ENCODE measurements at places on chromosomes 16 and 17.

- no peak for DNase-seq
These were observed 417.1 kb downstream of the CA10 start for GRCh38 chr17:51741458-51741857.

DNA sequence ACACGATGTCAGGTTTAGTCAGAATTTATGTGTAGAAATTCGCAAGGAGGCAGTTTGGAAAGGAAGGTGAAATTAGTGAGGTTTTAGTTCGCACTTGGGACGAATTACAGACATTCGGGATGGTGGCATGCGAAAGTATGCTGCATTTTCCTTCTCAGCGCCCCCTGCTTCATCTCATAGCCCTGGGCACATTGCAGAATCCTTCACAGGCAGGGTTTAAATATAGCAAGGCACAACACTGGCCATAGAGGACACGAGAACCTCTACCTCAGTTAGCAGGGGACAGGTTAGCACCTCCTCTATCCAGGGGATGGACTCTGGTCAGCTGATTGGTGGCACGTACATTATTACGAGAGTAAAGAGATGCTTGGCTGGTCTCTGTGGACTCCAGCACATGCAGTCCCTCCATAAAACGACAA lies 47.5 kb downstream of the MAP2K6 start:
- DNase-seq: no peak

DNA sequence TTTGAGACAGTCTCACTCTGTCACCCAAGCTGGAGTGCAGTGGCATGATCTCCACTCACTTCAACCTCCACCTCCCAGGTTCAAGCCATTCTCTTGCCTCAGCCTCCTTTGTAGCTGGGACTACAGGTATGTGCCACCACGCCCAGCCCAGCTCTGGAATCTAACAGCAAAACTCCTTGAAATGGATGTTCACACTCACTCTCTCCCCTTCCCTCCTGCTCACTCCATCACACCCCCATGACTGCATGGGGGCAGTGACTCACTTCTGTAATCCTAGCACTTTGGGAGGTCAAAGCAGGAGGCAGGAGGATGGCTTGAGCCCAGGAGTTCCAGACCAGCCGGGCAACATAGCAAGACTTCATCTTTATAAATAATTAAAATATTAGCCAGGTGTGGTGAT lies 11.1 kb upstream of the TFAP4 start:
- no peak for DNase-seq

DNA sequence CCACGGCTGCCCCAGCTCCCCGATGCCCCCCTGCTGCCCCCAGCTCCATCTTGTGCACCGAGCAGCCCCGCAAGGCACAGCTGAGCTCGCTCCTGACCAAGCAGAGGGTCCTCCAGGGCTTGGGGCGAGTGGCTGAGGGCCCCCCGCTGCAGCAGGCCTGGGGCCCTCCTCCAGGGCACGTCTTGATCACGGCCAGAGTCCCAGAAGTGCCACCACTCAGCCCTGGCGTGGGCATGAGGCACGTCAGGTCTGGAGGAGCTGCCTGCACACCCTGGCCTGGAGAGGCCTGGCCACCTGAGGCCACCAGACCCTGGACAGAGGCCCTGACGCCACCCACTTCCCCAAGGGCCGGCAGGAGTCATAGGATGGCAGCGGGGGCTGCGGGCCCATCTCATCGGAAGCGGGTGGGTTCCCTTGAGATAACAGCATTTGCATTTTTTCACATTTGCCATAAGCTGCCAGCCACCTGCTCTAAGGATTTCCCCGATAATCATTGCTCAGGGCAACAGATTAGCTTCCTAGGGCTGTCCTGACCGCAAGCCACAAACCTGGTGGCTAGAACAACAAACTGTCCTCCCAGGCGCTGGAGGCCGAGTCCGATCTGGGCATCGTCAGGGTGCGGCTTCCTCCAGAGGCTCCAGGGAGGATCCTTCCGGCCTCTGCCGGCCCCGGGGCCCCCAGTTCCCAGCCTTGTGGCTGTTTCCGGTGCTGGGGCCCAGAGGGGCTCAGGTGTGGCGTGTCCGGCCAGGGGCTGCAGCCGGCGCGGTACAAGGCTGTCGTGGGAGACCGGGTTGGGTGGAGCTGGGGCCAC lies 23.9 kb upstream of the C1QTNF8 start:
- no peak for DNase-seq

- no peak for DNase-seq
These were observed 21.2 kb upstream of the LGALS9 start for GRCh38 chr17:27609611-27610303.

DNA sequence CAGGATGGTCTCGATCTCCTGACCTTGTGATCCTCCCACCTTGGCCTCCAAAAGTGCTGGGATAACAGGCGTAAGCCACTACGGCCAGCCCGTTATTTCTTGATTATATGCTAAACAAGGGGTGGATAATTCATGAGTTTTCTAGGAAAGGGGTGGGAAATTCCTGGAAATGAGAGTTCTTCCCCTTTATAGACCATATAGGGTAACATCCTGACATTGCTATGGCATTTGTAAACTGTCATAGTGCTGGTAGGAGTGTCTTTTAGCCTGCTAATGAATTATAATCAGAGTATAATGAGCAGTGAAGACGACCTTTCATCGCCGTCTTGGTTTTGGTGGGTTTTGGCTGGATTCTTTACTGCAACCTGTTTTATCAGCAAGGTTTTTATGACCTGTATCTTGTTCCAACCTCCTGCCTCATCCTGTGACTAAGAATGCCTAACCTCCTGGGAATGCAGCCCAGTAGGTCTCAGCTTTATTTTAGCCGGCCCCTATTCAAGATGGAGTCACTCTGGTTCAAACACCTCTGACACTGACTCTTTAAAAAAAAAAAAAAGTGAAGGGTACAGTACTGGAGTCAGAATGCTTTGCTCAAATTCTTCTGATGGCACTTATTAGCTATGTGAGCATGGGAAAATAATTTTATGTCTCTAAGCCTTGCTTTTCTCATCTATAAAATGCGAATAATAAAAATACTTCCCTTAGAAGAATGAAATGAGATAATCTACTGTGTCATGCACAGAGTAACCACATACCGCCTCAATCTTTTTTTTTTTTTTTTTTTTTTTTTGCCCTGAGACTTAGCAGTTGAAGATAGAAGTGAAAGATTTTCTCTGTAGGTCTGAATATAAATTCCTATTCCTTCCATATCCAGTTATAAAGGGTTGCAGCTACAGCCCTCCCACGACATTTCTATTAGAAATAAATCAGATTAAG lies 5.1 kb upstream of the CALCOCO2 start:
- no peak for DNase-seq

- no peak for DNase-seq
These were observed 6.3 kb upstream of the PRKAR1A start for GRCh38 chr17:68505951-68506350.

DNA sequence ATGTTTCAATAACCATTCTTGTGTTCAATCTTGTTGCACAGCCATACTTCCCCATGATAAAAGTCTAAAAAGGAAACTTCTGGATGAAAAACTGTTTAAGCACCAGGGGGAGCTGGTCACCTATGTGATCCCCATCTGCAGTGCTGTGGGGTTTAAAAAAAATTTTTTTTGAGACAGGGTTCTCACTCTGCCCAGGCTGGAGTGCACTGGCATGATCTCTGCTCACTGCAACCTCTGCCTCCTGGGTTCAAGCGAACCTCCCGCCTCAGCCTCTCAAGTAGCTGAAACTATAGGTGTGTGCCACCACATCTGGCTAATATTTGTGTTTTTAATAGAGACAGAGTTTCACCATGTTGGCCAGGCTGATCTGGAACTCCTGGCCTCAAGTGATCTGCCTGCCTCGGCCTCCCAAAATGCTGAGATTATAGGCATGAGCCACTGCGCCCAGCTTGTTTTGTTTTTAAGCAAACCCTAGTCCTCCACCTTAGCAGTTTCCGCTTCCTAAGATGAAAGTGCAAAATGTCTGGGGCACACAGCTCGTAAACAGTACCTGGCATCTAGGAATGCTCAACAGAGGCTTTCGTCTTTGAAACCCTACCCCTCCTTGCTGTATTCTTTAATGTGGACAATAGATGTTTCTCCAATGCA lies 25.4 kb downstream of the DNAJA2 start:
- DNase-seq: no peak

DNA sequence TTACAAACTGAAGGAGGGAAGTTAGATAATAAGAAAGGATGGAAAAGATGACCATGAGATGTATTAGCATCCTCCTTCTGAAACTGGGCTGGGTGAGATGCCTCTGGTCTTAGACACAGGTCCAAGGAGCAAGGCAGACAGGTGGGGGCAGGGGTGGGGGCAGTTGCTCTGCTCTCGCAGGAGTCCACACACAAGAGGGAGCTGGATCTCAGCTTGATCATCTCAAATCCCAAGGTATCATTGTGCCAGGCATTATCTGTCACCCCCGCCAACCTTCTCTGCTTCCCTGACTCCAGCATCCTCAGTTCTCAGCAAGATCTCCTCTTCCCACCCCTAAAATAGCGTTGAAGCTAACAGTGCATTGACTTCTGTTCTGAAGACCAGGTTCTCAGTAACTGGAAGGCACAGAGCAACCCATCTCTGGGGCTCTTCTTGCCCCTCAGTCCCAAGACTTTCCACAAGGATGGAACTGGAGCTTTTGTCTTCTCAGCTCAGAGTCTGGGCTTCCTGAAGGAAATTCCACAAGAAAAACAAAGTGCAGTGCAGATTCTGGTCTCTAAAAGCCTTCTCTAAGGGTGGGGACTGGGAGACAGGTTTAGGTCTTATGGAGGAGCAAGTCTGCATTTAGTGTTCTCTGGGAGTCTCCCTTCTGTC lies 1.6 kb downstream of the FLOT2 start:
- no peak for DNase-seq

DNA sequence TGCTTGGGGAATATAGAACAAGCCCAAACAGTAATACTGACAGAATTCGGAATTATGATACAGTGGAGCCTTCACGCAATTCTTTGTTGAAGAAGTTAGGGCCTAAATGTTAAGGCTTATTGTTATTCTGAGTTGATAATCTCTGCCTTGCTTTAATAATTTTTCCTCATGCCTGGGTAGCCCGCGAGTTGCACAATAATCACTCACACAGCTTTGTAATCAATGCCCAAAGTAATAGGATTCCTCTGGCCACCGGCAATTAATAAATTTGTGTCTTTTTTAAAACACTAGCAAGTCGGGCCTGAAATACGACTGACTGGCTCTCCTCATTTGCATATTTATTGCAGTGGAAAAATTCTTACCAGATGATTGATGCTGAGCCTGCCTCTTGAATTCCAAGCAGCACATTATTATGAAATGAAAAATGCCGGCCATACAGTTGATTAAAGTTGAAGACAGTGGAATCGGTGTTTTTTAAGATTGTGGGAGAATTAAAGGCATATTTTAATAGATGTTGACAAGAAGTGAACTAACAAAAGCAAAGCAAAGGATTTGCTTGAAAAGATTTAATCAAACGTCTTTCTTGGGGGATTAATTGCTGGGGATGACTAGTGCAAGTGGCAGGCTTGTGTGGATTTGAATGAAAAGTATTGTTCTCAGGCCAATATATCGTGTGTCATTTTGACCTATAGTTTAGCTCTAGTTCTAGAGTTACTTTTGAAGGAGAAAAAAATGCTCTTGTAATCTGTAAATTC lies 30.2 kb downstream of the AATF start:
- no peak for DNase-seq

- no peak for DNase-seq
These were observed 11.0 kb downstream of the DCAKD start for GRCh38 chr17:45040459-45040858.

DNA sequence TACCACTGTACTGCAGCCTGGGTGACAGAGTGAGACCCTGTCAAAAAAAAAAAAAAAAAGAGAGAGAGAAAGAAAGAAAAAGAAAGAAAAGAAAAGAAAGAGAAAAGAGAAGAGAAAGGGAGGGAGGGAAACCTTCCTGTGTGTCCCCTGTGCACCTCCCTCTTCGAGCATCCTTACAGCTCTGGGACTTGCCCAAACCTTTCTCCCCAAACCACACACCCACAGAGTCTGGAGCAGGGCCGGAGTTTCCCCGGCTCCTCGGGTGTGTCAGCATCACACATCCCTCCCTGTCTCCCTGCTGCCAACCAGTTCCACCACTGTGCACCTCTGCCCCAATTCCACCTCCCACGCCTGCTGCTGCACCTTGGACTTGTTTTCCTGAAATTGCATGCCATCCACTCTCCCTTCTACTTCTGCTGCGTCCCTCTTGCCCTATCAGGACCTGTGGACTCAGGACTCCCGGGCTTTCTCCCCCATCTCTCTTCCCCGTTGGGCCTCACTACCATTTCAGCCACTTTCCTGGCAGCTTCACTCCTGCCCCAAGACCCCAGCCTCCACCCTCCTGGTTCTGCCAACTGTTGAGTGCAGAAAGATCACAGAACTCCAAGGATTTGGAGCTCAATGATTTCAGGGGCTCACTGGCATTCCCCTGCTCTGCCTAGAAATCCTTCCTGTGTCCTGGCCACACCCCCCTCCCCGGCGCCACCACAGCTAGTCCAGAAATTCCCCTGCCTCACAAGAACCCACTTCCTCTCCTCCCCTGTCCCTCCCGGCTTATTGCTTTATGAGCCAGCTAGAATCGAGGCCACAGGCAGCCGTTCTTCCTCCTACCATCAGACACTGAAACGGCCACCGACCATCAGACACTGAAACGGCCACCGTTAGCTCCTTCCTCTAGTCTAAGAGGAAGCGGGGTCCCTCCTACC lies 3.7 kb upstream of the CDK3 start:
- no peak for DNase-seq

DNA sequence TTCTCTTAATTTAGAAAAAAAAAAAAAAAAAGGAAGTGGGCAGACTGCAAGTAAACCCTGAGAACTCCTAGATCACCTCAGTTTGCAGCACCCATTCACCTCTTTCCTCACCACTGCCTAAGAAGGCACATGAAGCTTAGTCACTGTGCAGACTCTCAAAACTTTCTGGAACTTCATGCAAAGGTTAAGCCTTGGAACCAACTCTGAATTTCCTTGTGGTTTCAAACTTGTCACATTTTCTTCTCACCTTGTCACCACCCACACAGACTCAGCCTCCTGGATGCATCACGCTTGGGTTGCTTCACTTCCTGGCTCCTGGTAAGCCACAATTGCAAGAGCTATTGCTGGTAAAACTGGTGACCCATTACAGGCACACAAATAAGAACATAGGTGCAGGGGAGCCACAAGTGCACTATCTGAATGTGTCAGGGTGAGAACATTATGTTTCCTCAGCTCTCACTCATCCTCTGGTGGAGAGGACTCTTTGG lies 15.0 kb upstream of the CPD start:
- DNase-seq: no peak

DNA sequence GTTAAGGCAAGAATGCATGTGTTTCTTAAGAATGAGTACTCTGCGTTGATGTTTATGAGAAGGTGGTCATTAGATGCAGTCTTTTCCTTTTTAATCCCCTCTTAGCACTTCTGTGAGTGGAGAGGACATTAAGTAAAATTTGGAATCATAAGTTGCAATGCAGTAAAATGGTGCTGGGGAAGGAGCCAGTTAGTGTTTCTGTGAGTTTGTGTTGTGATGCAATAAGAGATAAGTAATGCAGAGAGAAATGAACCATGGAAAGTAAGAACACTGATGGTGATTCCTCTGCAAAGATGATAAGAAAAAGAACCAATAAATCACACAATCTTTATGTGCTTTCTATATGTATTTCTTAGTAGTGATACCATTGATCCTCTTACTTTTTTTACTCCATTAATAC lies 20.0 kb downstream of the ABHD15 start:
- DNase-seq: no peak

DNA sequence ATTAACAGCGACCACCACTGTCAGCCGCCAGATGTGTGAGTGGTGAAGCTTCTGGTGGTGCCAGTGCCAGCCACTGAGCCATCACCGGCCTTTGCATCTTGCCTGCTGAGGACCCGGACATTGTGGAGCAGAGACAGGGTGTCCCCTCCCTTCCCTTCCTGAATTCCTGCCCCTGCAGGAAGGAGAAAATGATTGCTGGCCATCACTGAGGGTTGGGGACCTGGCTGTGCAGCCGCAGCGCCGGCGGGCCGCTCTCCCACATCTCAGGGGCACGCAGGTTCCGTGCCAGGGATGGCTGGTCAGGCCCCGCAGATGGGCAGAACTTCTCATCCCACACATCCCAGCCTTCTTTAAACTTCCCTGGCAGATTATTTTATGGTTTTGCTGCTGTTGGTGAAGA lies 56.5 kb downstream of the RPTOR start:
- DNase-seq: no peak
